Stimulated activated CD4-positive, alpha-beta T cell treated with anti-CD3 and anti-CD28 coated beads, Interleukin-4, amount 100 ng/mL, for 1 hour (primary cell): ENCODE measurements at places on chromosomes 1 and 21.

DNA sequence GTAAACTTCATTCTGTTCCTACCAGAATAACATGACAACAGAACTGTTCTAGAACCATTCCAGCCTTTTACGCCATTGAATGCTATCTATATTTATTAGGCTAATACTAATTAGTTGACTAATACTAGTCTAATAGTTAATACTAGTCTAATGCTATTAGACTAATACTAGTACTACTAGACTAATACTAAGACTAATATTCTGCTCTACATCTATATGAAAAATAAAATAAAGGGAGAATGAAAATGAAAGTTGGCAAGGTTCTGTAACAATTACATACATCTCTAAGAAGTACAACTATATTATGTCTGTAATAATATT is 40.9 kb upstream of the LRRC8B start:
- no peak for DNase-seq

DNA sequence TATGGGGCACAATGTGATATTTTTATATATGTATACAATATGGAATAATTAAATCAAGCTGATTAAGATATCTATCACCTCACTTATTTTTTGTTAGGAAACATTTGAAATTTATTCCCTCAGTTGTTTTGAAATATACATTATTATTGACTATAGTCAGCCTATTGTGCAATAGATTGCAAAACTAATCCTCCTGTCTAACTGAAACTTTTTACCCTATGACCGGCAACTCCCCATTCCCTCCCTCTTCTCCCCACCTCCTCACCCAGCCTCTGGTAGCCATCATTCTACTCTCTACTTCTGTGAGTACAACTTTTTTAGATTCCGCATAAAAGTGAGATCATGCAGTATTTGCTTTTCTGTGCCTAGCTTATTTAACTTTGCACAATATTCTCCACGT is 117.7 kb upstream of the SGIP1 start:
- no peak for DNase-seq

- no peak for DNase-seq
These were observed 14.4 kb downstream of the CD55 start for GRCh38 chr1:207335695-207336363.

- DNase-seq, result no peak
These were observed 24.5 kb upstream of the COQ8A start for GRCh38 chr1:226915672-226915995.

- DNase-seq, result no peak
These were observed 93.8 kb upstream of the TMPRSS2 start for GRCh38 chr21:41601573-41602368.

- no peak for DNase-seq
These were observed 71.3 kb downstream of the RIPK4 start for GRCh38 chr21:41695513-41695912.

DNA sequence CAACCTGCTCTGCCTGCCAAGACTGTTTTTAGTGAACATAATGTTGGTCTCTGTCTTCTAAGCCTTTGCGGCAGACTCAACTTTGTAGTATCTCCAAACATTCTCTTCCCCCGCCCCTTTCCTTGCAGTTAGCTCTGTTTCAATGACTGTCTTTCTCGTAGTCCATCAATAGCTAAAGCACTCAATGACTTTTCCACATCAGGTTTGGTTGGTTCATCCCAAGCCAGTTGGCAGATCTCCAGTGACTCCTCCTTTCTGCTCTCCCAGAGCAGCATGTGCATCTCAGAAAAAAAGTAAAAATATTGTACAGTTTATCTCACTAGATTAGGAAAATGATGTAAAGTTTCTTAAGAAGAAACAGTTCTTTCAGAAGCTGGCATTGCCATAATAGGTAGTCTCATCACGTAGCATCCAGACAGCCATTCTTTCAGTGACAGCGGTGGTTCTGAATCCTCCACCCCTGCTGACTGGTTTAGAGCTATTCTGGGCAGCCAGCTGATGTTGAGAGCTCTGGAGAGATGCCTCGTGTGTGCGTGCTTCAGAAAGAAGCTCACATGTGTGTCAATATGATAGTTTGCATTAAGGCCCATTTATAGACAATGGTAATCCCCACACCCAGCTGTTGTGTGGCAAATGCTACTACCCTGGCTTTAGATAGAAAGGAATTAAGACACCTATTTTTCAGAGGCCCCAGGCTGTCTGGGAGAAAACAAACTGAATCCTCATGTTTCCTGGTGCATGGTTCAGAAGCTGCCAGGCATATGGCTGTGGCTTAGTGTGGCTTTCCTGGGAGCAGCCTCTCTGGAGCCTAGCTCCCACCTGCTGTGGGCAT is 53.2 kb downstream of the CNN3 start:
- no peak for DNase-seq

DNA sequence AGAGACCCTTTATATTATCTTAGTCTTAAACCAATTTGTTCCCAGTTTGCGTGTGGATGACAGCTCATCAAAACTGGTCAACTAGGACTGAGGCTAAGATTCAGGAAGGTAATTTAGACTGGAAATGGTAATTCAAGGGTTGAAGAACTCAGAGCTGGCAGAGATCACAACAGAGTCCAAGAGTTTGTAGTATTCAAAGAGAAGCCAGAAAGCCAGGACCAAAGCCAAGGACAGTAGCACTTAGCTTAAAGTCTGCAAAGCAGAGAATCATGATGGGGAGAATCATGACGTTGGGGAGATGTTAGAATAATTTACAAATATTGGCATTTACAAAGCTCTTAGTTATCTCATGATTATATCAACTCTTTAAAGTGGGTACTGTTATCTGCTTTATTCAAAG is 32.6 kb downstream of the RNF11 start:
- DNase-seq, result no peak

DNA sequence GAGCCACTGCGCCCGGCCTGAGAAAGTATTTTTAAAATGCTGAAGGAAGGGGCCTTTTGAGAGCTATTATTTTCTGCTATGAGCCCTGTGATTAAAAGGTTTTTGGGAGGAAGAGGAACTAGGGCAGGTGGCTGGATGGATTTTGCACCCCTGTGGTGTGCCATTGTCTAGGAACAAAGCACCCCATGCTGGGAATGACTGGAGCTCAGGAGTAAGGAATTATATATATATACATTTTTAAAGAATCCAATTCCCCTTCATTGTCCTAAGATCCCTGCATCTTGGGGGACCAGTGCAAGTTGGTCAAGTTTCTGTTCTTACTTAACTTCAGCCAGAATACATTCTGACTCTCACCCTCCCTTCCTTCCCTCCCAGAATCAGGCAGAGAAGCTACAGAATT is 91.6 kb downstream of the ZNF648 start:
- no peak for DNase-seq

DNA sequence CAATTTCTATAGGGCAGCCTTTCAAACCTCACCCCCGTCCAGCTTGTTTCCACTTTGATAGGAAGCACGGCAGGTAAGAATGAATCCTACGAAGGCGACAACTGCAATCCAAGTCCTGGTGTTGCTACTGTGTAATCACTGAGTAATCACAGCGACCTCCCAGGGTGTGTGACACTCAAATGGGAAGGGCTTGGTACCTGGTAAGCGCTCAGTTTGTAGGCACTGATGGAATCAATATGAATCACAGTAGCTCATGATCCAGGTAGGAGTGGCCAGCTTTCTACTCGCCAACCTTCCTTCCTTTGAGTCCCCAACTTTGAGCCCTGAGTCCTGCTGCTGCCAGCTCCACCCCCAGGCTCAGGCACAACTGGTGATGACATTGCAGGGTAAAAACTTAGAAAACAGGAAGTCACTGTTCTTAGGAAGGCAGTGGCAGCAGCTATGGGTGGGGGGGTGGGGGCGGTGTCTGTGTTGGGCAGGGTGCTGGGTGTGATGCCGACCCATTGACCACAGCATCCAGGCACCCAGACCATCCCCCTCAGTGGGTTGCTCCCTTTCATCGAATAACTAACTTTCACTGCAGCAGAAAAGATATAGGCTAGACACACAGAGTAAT is 70.7 kb downstream of the CD247 start:
- peak; percentile 63 for DNase-seq

GRCh38 chr1:212539737-212540430 is 68.7 kb upstream of the ATF3 start:
- no peak for DNase-seq

DNA sequence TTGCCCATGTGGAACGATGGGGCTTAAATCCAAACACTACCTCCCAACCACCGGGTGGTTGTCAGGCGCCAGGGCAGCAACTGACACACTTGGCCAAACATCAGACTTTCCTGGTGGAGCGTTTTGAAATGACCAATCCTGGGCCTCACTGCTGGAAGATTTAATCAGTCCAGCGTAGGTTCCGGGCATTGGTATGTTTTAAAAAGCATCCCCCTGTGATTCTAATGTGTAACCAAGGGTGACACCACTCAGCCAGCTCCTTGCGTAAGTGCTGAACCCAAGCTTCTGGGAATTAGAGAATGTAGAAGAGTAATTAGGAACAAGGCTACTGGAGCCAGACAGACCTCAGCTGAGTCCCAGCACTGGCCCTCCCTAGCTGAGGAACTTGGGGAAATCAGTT is 44.8 kb upstream of the KAZN start:
- no peak for DNase-seq

DNA sequence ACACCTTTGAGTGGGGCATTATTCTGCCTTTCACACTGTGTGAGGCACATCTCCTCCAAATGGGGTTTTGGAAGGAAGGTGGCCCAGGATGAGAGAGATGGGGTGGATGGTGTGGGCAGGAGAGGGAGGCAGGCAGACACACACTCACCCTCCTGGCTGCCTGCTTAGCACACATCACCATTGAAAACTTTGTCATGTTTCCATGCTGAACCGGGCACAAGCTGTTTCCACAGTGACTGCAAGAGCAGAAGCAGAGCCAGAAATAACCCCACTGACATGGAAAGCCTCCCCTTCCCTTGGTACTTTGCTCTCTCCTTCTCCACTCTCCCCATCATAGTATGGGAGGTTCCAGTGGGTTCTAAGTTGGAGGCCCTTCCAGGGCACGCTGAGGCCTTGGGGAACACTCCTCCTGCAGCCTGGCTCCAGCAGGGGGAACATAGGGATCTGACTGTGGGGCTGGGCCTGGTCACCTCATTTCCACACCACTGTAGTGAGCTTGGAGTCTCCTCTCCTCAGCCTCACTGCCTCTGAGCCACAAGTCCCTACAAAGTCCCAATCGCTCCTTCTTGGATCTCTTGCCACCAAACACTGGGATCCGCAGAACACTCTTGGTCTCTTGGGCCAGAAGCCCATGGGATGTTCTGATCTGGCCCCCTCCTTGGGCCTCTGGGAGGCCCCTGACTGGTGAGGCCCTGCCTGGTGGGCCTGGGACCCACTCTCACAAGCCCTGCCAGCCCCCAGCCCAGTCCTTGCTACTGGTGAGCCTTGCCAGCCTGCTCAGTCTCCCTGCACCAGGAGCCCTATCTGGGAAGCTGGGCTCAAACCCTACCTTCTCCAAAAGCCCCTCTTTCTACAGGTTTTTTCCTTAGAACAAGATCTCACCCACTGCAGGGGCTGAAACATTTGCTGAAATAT is 163.0 kb upstream of the EDN2 start:
- DNase-seq, result no peak

DNA sequence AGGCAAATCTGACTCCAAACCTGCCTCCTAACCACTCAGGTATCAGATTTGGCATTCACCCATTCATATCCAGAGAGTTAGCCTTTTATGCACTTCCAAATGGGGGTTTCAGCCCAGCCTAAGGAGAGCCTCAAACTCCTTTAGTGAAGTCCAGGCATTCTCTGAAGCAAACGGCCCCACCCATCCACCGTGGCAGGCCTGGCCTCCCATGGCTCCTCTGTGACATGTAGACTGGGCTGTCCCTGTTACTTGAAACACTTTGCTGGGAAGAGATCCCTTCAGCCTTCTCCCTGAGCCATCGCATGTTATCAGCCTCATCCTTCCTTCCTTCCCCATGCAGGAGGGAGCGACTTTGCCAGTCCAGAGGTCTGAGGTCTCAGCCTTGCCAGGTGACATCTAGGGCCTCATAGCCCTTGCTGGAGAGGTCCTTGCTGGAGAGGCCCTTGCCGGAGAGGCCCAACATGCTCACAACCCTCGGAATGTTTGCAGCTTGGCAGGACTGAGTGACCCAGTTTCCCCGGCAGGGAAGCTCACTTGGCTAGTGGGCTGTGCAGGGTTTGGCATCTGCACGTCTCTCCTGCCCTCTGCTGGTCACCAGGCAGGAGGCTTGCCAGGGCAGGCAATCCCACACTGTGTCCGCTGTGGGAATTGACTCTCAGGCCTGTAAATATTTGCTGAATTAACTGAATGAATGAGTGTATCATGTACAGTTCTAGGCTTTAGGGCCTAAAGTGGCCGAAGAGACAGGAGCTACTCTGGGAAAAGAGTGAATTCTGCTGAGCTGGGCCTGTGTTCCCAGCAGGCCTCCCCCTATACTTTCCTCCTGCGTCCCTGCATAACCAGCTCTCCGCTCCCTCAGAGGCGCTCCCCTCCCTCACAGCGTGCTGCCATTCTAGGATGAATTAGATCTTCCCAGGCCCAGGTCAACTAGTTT is 26.7 kb upstream of the RBM15 start:
- DNase-seq, result peak; percentile 73

GRCh38 chr1:160777486-160778089 is 18.4 kb upstream of the LY9 start:
- DNase-seq, result peak; percentile 28

- DNase-seq, result no peak
These were observed 3.2 kb upstream of the ACTRT2 start for GRCh38 chr1:3018051-3018471.

GRCh38 chr1:151054971-151055547 is 4.4 kb downstream of the CDC42SE1 start:
- no peak for DNase-seq

- no peak for DNase-seq
These were observed 195.1 kb upstream of the FMN2 start for GRCh38 chr1:239896569-239896968.

DNA sequence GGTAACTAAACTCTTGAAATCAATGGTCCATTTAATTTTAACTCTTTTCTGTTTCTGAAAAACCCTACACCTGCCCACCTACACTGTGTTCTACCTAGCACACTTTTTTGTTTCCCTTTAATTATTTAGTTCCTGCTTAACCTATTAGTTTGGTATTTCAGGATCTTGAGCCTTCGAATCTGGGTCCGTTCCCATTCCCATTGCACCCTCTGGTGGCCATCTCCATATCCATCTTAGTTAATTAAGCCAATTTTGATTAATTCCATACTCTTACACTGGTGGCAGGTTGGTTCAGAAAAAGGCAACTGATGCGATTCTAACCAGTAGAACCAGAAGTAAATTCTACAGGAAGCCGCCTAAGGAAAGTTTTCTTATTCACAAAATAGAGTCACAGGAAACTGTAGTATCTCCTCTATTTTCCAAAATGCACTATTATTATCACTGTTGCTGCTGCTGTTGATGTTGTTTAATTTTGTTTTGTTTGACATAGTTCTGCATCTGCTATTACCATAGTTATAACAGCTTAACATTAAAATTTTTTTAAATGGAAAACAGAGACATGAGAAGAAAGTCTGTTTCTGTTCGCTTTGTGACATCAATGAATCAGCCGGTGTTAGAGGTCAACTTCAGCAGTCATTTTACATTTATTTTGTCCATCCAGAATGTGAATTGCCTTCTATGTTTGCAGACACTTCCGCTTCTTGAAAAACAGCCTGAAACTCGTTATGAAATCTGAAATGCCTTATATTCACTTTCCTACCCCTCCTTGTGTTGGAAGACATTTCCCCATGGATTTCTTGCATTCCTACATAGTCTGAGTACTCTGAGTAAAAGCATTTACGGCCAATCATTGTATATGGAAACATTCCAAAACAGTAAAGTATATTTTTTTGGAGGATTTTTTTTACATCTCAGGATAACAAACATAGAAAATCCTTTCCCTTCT is 115.5 kb upstream of the NCAM2 start:
- no peak for DNase-seq
